Stimulated activated CD8-positive, alpha-beta memory T cell treated with anti-CD3 and anti-CD28 coated beads, Interleukin-7, amount 100 ng/mL, for 48 hours (primary cell): ENCODE measurements at places on chromosomes 11 and 22.

DNA sequence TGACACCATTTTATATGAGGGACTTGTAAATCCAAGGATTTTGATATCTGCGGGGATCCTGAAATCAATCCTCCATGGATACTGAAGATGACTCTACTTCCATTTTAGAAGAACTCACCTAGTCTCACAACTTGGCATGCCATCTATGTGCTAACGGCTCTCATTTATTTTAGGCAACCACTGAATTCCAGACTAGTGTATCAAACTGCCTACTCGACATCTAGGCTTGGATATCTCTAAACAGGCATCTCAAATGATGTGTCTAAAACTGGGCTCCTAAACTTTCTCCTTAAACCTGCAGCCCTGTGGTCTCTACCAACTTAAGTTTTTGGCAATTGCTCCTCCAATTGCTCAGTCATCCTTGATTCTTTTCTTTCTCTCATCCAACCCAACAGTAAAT lies 31.2 kb upstream of the CLNS1A start:
- no peak for DNase-seq

- DNase-seq, result no peak
Measured at GRCh38 chr11:121134741-121135312, 33.8 kb downstream of the TECTA start.

GRCh38 chr11:747158-748006 lies at the start of gene TALDO1:
TSS of gene TALDO1 (plus strand) at chr11:747464. CDS start at chr11:747482, 18 bp downstream.
- DNase-seq, result peak; percentile 83

DNA sequence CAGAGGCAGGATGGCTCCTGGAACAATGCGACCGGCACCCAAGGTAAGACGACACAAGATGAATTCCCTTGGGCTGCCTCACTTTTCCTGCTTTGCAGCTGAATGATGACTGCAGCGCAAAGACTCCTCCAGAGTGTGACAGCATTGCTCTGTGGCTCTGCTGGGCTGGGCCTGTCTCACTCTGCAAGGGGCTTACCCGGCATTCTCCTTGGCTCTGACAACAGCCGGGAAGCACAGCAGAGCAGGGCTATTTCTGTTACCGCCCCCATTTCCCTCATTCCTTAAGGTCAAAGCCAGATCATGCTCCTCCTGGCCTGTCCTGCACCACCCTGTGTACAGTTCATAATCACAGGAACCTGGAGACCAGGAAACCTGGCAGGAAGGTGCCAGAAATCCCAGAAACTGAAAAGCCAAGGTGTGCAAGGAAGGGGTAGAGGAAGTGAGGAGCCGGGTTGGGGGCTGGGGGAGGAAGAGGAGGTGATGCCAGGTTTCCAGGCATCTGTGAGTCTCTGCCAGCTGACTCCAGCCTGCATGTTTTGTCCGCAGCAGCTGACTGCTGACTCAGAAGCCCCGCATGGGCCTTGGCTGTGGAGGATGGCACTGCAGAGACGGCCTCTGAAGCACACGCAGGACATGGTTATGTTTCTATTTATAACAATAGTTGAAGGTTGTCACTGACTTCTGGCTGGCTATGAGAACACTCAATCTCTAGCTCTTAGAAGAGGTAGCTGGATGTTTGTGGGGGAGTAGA lies 113.6 kb downstream of the MICAL3 start:
- no peak for DNase-seq

- DNase-seq, result no peak
Measured at GRCh38 chr11:75276686-75277085, 36.1 kb downstream of the TPBGL start.

DNA sequence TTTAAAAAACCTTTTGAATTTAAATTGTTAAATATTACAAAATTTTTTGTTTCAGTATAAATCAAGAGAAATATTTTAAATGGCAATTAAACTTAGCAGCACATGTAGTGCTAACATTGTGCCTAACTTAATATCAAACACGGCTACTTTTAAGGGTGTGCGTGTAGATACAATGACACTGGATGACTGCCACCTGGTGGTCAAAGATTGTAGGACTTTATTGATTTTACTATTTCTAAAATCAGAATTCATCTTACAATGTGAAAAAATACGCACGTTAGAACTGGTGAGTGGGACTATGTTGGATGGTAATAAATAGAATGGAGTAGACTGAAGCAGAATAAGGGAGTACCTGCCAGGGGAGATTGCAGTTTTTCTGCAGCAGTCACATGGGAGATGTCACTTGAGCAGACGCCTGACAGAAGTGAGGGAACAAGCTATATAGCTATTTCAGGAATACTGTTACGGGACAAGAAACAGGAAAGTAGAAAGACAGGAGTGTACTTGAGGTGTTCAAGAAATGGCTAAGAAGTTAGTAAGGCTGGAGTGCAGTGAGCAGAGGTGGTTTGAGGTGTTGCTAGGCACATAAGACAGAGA lies 52.9 kb downstream of the UVRAG start:
- no peak for DNase-seq

DNA sequence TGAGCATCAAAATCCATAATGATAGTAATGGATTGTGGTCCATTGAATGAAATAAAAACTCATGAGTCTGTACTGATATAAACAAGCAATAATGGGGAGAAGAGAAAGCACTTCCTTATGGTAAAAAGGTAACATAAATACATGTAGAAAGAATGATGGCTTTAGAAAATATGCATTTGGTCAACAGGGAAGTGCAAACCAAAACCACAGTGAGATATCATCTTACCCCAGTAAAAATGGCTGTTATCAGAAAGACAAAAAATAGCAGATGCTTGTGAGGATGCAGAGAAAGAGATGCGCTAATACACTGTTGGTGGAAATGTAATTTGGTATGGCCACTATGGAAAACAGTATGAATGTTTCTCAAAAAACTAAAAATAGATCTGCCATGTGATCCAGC lies 6.9 kb upstream of the MMP20 start:
- no peak for DNase-seq

DNA sequence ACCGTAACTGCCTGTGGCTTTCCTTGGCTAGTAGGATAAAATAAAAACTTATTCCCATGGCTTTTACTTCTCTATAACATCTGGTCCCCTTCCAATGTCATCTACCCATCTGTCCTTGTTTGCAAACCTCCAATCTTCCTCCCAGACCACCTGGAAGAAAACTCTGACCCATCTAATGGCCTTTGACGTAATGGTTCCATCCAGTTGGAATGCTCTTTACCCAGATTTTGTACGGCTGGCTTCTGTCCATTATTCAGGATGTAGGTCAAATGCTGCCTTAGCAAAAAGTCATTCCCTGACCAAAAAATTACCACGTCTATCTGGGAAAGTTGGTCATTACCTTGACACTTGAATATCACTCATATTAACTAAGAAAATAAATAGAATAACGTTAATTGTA lies 577.9 kb upstream of the ANO5 start:
- DNase-seq, result no peak

GRCh38 chr11:72112978-72113808 lies 698 bp upstream of the ANAPC15 start:
- DNase-seq, result no peak

DNA sequence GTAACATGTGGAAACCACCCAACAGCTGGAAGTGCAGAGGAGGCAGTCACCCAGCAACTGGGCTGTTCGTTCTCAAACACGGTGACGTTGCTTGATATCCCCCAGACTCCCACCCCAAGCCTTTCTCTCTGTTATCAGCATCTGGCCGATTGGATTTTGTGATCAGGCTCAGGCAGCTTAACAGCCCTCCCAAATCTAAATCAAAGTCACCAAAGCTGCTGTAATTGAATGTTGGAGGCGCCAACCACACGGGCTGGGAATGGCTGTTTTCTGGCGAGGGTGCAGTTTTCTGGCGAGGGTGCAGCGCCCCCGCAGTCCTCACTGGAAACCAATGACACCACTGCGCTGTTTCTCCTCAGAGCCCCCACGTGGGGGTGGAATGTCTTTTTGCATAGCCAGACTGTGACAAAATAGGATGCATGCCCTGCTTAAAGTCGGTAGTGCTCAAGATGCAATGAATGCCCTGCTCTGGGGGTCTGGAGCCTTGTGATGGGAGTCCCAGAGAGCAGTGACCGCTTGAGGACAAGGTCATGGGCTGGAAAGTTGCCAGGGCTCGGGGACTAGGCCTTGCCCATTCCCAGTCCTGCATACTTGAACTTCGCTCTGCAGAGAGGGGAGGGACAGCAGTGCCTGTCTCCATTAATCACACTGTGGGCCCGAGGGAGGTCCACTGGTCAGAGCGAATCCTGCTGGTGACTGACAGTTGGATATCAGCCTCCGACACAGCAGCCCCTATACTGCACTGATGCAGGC lies 105.3 kb downstream of the MORC2 start:
- DNase-seq, result no peak

- no peak for DNase-seq
Measured at GRCh38 chr22:19799322-19800190, 39.0 kb downstream of the TBX1 start.

DNA sequence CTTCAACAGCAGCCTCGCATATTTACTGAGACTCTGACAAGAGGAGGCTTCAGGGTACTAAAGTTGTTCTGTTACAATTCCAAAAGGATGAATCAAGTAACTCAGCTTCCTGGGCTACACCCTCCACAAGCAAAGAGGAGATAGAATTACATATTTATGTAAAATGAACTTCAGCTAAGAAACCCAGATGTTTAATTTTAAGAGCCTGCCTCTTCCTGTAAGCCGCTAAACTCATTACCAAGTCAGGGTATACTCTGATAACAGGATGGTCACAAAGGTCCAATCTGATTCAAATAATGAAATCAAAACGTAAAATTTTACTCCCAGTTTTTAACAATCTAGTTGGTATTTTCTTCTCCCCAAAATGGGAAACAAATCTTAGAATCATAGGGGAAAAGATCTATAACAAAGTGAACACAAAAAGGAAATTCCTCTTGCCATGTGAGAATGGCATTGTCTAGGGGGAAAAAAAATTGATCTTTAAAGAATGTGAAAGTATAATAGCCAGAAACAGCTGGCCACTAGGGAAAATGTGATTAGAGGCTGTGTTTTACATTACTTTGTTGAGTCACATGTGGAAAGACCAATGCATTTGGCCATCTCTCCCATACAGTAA lies 30.9 kb downstream of the CHEK2 start:
- DNase-seq, result no peak

GRCh38 chr11:93767018-93767417 lies 17.1 kb upstream of the MED17 start:
- no peak for DNase-seq

DNA sequence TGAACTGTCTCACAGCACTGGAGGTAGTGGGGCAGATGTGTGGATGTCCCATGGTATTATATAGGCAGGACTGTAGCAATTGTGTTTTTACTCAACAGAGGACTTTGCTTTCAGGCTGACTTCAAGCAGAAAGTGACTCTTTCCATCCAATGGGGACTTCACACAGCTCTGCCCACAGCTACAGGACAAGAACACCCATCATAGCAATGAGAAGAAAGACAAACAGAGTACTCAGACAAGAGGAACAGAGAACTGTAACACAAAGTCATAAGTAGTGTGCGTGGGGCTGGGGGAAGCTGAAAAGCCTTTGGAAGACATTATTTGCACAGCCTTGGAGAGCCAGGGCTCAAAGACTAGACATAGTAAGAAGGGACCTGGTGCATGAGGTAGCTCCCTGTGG lies 70.3 kb downstream of the CCDC81 start:
- no peak for DNase-seq

GRCh38 chr11:13440100-13440855 lies 22.7 kb downstream of the BTBD10 start:
- DNase-seq, result no peak
